ENCODE measurements at places on chromosomes 1 and 21.
A peak's percentile ranks its signal among the peaks of the same experiment; 100 is the strongest.

- DNase-seq = no peak
These were observed 36.5 kb downstream of the ZMYM1 start for GRCh38 chr1:35115459-35116383.

- no peak for DNase-seq
These were observed 213.7 kb downstream of the PBX1 start for GRCh38 chr1:164772635-164773034.

GRCh38 chr1:116165572-116165971 is 54.4 kb downstream of the MAB21L3 start:
- DNase-seq = no peak

GRCh38 chr1:96710708-96711477 is 10.7 kb upstream of the PTBP2 start:
- DNase-seq = no peak

GRCh38 chr1:62358665-62359373 is 39.6 kb upstream of the KANK4 start:
- DNase-seq = no peak

DNA sequence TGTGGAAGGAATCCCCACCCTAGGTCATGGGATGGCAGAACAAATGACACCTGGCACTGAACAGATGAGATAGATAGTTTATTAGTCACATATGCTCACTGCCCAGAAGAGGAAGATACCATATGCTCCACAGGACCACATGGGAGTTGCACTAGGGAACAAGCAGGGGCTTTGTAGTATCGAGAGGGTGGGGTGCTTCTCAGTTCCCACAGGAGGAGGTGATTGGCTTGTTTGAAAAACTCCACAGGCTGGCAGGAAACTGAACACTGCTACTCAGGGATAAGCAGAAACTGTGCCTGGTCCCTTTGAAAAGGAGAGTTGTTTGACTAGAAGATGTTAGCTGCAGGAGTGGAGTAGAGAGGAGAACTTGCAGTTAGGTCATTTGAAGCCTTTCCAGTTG is 31.9 kb upstream of the RXRG start:
- DNase-seq = no peak

DNA sequence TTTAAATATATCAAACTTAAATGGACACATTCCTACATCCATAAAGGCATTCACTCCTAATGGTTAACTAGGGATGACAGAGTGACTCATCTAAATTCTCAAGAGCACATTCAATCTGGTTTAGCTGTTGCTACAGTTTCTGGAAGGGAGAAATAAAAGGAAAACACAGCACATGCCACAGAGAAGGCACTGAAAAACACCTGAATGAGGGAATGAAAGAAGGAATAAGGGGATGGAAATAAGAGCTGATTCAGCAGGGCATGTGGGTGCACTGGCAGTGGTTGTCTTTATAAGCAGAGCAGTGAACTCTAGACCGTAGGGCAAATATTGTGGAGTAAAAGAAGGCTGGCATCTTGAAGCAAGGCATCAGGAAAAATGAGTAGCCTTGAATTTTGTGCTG is 79.3 kb downstream of the LHX4 start:
- DNase-seq = no peak

DNA sequence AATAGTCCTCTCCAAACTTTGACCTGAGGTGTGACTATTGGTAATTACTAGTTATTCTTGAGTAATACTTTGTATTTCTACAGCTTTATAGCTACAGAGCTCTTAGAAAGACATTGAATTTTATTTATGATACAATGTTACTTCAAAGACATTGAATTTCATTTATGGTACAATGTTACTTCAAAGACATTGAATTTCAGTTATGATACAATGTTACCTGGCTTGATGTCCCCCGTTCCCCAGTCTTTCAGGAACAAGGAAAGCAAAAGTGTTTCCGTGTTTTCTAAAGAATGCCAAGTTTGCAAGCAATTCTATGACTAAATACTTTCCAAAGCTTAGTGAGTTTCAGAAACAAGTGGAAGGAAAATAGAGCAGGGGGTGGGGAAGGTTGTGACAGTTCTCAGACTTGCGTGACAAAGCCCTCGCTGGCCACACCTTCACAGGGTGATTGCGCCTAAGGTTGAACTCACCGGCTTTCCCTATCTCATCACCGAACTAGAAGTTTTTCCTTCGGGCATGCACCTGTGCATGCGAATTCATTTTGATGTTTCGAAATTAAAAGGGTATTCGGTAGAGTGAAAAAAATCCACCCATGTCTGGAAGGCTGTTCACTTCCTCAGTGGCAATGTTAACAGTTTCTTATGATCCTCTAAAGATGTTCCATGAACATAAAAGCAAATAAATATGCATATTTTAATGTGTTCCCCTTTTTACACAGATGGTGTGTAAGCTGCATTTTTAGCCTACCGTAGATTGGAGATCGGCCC is 909 bp upstream of the PAXBP1 start:
- peak; percentile 17 for DNase-seq

DNA sequence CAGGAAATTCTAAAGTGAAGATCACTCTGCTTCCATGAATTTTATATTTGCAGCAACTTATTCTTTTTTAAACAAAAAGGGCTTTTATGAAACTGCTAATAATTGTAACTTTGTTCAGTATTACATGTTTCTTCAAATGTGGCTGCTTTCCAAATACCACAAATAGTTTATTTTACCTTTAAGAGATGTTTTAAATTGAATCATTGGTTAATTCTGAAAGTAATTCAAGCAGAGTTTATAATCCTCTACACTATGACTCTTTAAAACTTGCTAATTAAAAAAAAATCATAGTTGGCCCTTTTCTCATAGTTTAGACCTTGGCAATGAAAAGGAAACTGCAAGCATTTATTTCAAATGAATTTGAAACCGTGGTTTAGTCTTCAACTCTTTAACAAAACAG is 59.6 kb downstream of the SDCCAG8 start:
- DNase-seq = no peak

DNA sequence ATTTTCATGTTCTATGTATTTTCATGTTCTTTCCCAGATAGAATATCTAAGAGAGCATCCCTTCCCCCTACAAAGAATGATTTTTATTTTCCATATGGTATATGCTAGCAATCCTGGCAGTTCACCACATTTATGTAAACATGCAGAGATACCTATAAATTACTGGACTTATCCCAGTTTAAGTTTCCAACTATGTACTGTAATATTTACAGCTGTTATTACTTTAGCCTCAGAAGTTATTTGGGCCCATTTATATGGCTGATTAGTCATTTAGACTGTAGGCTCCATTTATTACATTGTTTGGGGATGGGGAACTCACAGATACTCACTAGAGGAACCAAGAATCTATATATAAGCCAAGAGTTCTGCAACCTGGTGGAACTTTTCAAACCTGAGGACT is 84.8 kb upstream of the WARS2 start:
- no peak for DNase-seq

- no peak for DNase-seq
These were observed 17.0 kb upstream of the LRRC8C start for GRCh38 chr1:89615676-89616598.

- no peak for DNase-seq
These were observed 53.7 kb upstream of the CACYBP start for GRCh38 chr1:174946031-174946430.

GRCh38 chr1:103333141-103333540 is 192.4 kb upstream of the RNPC3 start:
- no peak for DNase-seq

DNA sequence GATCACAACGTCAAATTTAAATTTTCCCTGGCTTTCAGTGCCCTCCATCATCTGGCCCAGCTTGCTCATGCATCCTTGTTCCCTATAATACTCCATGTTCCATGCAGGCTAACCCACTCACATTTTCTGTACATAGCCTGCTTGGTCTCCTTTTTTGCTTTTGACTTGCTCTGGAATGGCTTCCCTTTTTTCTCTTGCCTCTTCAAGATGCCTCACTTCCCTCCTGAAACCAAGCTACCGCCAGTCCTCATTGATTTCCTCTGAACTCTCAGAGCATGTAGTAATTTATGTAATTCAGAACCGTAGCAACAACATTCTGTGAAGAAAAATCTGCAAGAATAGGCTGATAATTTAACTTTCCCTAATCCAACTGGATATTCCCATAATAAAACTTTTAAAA is 10.3 kb downstream of the CAP1 start:
- DNase-seq = no peak

DNA sequence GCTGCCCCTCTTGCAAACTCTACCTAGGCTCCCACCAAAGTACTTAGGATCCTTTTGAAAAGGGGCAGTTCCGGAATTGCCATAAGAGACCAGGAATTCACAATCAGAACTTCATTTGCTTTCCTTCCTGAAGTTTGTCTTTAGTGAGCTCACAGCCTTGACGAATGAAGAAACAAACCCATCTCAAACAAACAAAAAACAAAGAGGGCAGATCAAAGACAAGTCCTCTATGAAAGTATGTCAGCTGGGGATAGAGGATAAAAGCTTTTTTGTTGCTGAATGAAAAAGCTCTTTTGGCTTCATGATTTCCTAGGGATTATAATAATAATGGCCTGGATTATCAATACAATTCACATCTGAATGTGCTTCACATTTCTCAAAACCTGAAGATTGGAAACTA is 357.9 kb upstream of the DUSP10 start:
- DNase-seq = no peak

GRCh38 chr1:209628618-209629299 is 23.5 kb downstream of the LAMB3 start:
- DNase-seq = no peak

GRCh38 chr1:14693949-14694348 is 95.5 kb downstream of the KAZN start:
- DNase-seq = no peak

GRCh38 chr1:174964261-174964971 is 35.3 kb upstream of the CACYBP start:
- DNase-seq = no peak

- no peak for DNase-seq
These were observed 60.4 kb upstream of the LYPLAL1 start for GRCh38 chr1:219113261-219113660.

- DNase-seq = no peak
These were observed 4.1 kb downstream of the ABCD3 start for GRCh38 chr1:94422115-94422820.

- no peak for DNase-seq
These were observed 3.5 kb downstream of the MINDY1 start for GRCh38 chr1:151003180-151003579.

- DNase-seq = no peak
These were observed 560.2 kb downstream of the SMYD3 start for GRCh38 chr1:245946905-245947304.

GRCh38 chr1:33111965-33112364 is 31.0 kb downstream of the AZIN2 start:
- DNase-seq = no peak

GRCh38 chr1:98698625-98699024 is 37.1 kb downstream of the SNX7 start:
- DNase-seq = no peak

All from neuronal stem cell (in vitro differentiated cells).